Stimulated activated CD4-positive, alpha-beta T cell treated with anti-CD3 and anti-CD28 coated beads, Interleukin-2, amount 100 ng/mL, for 4 hours (primary cell): ENCODE measurements at places on chromosomes 13 and 19.

GRCh38 chr13:48194379-48194754, 38.6 kb upstream of the ITM2B start:
- DNase-seq = no peak

GRCh38 chr19:28843761-28844492, 369.0 kb downstream of the UQCRFS1 start:
- no peak for DNase-seq

DNA sequence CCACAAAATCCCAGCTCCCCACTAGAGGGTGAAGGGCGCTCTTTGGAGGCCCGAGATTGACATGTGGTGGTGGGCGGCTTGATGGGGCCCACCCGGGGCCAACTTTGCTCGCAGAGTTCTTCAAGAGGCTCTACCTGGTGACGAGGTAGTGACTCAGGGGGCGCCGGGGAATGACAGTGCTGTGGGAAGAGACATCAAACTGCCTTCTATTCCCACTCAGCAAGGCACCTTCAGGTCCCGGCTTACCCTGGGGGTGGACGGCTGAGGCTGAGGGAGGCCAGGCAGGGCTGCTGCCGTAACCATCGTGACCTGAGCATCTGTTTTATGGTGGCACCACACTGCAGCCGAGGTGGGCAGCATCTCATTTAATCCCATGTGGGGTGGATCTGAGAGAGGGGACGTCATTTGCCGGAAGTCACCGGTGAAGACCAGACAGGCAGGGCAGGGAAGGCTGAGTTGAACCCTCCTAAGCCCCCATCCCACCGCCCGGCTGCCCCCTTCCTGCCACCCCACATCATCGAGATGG, 1.6 kb downstream of the LINGO3 start:
- no peak for DNase-seq

DNA sequence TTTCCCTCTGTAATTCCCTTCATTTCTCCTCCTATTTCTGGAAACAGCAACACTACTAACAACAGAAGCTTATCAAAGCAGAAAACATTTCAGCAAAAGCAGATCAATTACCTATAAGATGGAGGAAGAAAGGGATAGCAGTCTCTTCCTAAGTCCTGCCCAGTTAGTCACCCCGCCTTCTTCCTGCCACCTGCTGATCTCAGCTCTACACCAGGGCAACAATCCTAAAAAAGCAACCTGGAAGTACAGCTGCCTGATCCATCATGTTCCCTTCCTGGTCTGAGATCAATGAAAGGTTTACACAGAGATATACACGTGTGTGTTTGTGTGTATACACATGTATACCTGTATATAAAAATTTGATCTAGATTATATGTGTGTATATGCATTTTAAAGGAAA, 59.4 kb downstream of the TSC22D1 start:
- no peak for DNase-seq

DNA sequence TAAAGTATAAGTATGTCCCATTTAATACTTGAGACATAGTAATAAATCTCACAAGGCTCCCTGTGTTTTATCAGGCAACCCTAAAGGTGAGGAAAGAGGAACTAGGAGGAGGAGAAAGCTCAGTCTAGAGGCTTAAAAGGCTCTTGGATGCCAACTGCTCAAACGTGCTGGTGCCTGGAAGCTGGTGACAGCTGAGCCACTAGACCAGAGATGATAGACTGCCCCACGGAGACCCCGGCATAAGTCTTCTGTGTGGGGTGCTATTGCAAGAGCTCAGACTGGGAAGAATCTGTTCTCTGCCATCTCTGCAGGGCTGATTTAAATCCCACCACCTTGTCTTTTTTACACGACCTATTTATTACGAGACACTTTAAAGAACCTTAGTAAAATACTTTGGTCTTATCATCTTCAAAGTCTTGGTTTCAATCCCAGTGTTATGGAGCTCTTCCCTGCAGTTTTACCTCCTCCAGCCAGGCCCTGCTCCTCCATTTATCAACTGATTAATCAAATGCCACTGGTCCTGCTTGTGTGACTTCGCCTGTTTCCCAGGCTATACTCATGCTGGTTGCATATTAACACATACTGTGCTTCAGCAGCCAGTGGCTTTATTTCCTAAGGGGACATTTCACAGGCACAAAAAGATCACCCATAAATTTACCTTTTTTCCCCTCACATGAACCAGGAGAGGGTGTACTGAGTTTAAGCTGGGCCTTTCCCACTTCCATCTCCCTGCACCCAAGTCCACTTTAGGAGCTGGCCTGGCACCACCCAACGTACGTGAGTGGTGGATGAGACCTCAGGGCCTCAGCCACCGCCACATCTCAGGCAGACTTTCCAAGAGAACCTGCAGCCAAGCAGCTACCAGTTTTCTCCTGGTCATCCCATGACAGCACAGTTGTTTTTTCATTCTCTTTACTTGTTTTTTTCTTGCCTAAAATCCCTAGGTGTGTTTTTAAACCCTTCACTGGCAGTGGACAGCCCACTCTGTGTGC, 7.8 kb upstream of the ATP12A start:
- DNase-seq = no peak

GRCh38 chr19:46107371-46107770, 17.1 kb downstream of the IGFL3 start:
- DNase-seq = no peak

DNA sequence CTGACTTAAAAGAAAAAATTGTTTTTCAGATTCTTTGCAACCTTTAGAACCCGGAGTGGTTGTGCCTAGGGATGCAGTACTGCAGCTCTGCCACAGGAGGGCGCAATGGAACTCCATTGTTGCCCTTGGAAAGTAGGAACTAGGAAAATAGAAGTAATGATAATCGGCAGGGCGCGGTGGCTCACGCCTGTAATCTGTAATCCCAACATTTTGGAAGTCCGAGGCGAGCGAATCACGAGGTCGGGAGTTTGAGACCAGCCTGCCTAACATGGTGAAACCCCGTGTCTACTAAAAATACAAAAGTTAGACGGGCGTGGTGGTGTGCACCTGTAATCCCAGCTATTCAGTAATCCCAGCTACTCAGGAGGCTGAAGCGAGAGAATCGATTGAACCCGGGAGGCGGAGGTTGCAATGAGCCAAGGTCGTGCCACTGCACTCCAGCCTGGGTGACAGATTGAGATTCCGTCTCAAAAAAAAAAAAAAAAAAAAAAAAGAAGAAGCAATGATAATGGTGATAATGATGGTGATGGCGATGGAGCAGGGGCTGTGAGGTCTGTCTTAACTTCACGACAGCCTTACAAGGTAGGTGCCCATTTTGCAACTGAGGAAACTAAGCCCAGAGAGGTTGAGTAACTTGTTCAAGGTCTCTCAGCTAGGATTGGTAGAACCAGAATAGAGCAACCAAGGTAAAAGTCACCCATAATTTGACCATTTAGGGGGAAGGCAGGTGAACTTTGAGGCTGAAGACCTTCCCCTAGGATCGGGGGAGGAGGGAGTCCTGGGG, 5.5 kb upstream of the ADAMTS10 start:
- DNase-seq = peak; percentile 28

GRCh38 chr13:25733696-25734435, 317.9 kb downstream of the SHISA2 start:
- no peak for DNase-seq

DNA sequence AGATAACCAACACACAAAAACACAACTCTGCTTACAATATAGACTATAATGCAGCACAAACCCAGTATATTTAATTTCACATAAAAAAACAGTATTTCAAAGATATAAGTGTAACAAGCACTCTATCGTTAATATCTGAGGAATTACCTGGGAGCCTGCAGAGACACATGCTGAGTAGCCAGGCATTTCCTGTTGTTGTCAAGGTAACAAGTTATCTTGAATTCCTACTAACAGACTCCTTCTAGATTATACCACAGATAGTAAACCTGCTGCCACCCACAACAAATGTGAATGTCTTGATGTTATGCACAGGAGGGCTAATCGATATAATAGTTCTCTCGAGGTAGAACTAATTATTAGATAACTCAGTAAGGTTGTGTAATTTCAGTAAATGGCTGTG, 826.0 kb upstream of the PRR20A start:
- no peak for DNase-seq

DNA sequence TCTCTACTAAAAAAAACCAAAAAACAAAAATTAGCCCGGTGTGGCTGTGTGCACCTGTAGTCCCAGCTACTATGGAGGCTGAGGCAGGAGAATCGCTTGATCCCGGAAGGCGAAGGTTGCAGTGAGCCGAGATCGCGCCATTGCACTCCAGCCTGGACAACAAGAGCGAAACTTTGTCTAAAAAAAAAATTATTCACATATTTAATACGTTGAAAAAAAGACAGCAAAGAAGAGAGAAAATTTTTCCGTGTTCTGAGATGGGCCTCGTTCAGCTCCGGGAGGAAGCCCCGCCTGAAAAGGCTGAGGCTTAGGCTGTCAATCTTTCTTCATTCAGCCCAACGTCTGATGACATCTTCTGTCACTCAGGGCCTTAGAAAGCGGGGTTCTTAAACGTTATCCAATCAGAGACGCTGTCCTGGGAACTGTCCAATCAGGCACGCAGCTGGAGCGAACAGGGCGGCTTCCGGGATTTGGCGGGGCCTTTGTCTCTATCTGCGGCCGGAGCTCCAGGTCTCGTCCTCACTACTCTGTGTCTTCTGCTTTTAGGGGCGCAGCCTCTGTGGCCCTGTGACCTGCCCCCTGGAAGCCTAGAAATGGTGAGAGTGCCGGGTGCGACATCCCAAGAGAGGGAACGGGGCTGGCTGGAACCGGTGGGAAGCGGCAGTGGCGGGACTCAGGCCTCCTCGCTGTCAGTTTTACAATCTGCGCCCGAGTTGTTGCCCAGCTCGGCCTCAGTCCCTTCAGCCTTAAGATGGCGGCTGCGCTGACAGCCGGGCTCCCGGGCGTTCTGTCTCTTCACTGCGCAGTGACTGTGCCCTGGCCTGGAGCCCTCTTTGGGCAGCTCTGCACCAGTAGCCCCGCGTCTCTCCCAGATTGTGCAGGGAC, at the start of gene ZNF726:
Gene ZNF726 (plus strand): TSS at position 485 of the 885 bp plus-strand sequence. CDS start 109 bp downstream, at position 594.
- peak; percentile 73 for DNase-seq

DNA sequence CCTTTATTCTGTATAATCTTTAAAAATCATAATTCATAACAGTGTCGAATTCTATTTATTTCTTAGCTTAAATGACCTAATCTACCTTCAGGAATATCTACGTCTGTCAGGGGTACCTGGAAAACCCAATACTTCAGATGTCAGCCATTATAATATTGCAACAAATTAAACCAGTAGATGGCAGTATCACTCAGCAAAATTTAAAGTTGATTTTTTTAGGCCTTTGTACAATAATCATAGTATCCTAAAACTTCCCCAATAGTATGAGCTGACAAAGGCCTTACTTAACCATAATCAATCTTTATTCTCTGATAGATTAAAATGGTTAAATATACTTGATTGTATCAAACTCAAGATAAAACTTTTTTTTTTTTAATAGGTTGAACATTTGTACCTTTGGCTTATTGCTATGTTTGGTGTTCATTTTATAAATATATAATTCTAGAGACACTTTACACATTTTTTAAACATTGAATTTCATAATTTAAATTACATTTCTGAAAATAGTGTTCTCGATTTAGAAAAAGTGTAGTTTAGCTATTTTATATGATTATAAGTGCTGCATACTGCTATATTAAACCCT, 830.2 kb upstream of the SPRY2 start:
- no peak for DNase-seq

GRCh38 chr19:16051254-16052025, 24.9 kb upstream of the TPM4 start:
- peak; percentile 25 for DNase-seq

DNA sequence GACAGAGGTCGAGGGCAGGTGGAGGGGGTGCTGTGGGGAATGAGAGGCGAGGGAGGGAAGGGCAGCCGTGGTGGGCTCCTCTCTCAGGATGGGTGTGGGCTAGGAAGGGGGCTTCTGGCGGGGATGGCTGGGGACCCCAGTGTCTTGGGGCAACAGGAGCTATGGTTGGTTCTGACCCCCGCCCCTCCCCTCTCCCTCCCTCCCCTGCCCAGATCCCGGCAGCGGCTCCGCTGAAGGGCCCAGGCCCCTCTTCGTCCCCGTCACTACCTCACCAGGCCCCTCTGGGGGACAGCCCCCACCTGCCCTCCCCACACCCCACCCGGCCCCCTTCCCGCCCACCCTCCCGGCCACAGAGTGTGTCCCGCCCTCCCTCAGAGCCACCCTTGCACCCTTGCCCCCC, 19.3 kb upstream of the EHD2 start:
- DNase-seq = no peak

GRCh38 chr19:55461974-55462626, 658 bp upstream of the ISOC2 start:
- no peak for DNase-seq

GRCh38 chr13:111139873-111140561, 24.9 kb downstream of the ARHGEF7 start:
- DNase-seq = no peak

GRCh38 chr19:2331601-2332246, 3.2 kb downstream of the SPPL2B start:
- DNase-seq = no peak

GRCh38 chr13:64935441-64935840, 2294.7 kb downstream of the PCDH9 start:
- no peak for DNase-seq

DNA sequence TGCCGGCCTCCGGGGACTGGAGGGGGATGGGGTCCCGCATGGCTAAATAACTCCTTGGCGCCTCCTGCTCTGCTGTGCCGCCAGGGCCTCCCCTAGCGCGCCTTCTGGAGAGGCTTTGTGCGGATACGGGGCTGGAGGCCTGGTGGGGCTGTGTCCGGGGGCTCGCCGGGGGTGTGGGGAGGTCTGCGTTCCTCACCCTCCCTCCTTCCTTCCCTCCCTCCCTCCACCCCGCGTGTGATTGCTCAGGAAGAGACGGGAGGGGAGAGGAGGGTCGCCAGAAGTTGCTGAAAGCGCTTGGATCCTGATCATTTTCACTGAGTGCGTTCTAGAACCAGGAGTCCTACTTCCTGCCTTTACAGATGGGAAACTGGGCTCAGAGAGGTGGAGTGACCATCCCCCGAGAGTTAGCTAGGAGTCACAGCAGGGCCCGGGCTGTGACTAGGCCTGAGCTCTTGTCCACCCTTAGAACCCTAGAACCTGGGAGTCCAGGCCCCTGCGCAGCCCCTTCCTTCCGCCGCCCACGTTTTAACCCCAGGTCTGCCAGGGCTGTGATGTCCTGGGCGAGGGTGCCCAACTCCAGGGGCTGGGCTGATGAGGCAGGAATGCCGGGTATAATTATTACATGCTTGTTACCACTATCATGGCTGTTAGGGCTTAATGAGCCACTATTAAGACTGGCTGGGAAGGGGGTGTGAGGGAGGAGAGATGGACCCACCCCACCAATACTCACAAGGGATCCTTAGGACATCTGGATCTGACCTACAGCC, 782 bp upstream of the JUND start:
- no peak for DNase-seq

DNA sequence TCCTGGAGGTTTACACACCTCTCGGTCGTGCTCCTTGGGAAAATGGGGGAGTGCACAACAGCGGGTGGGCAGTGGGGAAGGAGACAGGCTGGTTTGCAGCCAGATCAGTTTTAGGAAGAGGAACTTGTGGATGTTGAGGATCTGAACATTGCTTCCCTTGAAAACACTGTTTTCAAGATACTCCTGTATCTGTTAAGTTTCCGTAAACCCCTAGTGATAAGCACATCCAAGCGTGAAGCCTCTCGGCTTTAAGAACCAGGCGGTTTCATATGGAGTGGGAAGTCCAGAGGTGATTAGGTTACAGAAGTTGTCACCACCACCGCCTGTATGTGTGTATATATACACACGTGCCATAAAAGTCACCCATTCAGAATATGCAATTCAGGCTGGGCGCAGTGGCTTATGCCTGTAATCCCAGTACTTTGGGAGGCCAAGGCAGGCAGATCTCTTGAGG, 47.4 kb downstream of the SIPA1L3 start:
- DNase-seq = no peak

GRCh38 chr13:39023761-39024160, 14.1 kb downstream of the PROSER1 start:
- no peak for DNase-seq

GRCh38 chr19:55500368-55500952, 12.2 kb downstream of the SSC5D start:
- no peak for DNase-seq
